CD4-positive, alpha-beta T cell treated with Interleukin-10 for 1 hour (primary cell): ENCODE measurements at places on chromosomes 4 and X.

- no peak for DNase-seq
Observed at GRCh38 chr4:88277711-88278225, 6.6 kb downstream of the PPM1K start.

DNA sequence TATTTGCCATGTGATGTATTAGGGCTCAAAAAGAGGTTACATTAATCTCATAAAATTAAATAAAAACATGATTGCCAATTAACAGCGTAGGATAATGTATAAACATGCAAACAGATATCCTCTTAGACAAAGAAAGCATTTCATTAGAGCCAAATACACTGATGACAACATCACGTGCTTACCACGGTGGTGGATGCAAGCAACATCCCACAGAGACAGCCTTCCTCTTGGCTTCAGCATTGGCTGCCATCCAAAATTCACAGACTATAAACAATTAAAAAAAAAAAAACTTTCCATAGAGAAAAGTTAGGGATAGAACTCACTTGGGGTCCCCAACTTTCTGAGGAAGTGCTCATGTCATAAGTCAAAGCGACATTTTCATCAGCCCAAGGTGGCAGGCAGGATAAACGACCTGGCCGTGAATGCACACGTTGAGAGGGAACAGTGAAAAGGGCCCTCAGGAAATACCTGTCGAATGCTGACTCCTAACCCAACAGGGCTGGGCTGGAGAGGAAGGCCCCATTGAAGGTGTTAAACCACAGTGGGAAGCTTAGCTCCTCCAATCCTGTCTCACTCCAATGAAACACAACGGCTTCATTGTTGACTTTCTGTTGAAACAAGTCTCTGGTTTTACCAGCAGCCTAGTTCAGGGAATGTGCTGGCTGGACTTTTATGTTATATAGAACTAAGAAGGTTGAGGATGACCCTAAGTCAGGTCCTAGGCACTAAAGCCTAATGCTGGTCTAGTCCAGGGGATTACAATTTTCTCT, 48.4 kb downstream of the IDS start:
- no peak for DNase-seq

DNA sequence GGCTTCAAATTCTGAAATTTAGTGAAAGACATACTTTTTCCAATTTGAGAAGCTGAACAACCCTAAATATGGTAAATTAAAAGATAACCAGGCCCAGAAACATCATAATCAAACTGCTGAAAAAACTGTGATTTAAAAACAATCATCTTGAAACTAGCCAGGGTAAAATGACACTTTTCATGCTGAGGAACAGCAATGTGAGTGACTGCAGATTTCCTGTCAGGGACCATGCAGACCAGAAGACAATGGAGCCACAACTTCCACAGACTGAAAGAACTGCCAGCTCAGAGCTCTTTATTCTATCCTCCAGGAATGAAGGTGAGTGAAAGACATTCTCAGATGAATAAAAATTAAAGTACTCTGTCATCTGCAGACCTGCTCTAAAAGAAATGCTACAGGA, 73.3 kb downstream of the NAT8L start:
- DNase-seq: no peak

GRCh38 chrX:108537005-108537404, 97.4 kb downstream of the COL4A5 start:
- no peak for DNase-seq

GRCh38 chr4:98685225-98686042, 27.0 kb upstream of the TSPAN5 start:
- no peak for DNase-seq
